ENCODE measurements at places on chromosomes 2 and 18.

- no peak for DNase-seq
Observed at GRCh38 chr2:46503686-46504085, 24.3 kb downstream of the TMEM247 start.

GRCh38 chr2:136151021-136151971 is 33.3 kb upstream of the CXCR4 start:
- no peak for DNase-seq

DNA sequence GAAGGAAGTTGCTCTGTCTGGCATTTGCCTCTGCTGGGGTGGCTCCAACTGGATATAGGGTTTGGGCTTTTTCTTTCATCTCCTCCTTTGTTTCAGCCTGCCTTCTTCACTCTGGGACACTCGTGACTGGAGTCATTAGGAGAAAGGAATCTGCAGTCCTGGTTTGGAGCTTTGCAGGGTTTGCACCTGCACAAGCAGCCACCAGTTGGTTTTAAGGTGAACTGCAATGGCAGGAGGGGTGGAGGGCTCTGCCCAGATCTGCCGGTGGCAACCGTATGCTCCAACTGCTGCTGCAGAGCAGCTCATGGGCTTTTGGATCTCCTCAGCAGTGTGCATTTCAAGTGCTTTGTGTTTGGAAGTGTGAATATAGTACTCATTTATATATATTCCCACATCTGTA is 131.3 kb upstream of the MGAT5 start:
- DNase-seq = no peak

- no peak for DNase-seq
Observed at GRCh38 chr2:206557321-206557720, 85.0 kb upstream of the FAM237A start.

DNA sequence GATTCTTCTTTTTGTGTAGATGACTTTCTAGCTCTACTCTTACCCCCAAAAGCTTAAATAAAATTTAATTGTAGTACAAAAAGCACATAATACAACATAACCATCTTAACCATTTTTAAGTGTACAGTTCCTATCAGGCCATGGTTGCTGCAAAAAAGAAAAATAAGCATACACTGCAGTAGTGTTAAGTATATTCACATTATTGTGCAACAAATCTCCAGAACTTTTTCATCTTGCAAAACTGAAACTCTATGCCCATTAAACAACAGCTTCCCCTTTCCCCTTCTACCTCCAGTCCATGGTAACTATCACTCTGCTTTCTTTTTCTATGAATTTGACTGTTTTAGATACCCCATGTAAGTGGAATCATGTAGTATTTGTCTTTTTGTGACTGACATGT is 18.1 kb downstream of the PPM1B start:
- no peak for DNase-seq

- DNase-seq = no peak
Observed at GRCh38 chr2:44769349-44770011, 172.0 kb upstream of the SIX3 start.

DNA sequence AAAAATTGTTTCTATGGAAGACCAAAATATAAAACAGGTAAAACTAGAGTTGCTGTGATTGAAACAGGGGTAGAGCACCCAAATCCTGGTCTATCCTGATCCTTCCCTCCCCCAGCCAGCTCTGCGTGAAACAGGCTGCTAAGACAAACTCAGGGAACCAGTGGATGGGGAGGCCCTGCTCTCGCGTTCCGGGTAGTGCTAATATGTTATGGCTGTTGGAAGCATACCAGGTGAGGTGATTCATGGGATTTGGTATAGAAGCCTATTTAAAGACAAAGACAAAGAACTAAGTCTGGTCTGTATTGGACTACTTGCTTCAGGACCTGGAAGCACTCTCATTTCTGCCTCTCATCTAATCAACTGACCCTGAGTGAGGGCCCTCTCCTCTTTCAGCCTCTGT is 63.0 kb upstream of the CCBE1 start:
- DNase-seq = no peak

- no peak for DNase-seq
Observed at GRCh38 chr2:216807857-216808272, 52.0 kb downstream of the TNP1 start.

DNA sequence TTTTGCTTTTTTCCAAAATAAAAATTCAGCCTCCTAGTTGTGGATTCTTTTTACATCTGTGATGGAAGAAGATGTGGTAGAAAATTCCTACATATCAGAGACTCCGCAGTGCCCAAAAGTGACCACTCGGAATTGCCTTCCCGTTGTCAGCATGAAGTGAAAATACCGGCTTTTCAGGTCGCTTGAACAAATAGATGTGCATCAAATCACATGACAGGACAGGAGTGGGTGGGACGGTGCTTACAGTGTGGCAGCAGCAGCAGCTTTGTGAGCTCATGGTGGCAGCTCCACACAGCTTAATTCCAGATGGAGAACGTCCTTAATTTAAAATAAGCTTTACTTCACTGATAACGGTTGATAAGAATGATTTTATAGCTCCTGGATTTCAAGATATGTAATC is 20.3 kb downstream of the SALL3 start:
- DNase-seq = no peak

DNA sequence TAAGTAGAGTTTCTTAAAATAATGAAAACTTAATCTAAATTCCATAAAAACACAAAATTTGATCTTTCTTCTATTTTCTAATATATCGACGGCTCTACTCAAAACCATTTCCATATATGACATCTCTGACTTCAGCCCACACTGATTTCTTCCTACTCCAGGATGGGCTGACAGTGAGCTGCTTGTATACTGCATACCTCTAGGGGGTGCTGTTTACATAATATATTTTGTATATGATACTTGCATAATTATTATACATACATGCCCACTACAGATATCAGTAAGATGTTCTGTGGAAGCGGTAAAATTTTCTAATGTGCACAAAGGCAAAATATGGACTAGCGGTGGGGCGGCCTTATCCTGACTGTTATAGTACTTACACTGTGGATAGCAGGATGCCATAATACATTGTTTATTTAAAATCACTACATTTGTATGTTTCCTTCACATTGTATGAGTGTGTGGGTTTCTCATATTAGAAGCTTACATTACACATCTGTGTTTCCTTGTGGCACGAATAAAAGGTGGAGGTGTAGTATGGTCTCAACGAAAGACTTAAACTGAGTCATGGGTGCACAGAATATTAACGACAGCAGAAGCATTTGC is 66.1 kb upstream of the NXPH2 start:
- no peak for DNase-seq

GRCh38 chr2:29733213-29733612 is 188.2 kb downstream of the ALK start:
- DNase-seq = no peak

DNA sequence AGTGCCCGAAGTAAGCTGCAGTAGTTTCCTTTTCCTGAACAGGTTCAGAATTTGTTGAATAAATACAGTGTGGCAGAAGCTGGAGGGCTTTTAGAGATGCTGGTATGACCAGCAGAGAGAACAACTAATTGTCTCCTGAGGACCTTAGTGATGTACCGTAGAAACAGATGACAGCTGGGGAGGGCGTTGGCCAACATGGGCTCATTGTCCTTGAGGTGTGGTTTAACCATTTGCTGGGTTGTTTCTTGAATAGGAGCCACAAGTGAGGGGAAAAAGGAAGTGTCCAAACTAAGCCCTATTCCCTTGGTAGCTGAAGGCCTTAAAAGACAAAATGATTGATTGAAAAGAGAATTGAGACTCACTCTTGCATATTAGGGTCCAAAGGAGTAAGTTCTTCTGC is 11.7 kb upstream of the FAM228A start:
- DNase-seq = no peak

- no peak for DNase-seq
Observed at GRCh38 chr18:26981360-26982082, 116.0 kb upstream of the AQP4 start.

- DNase-seq = no peak
Observed at GRCh38 chr2:193373120-193373519, 1178.4 kb upstream of the TMEFF2 start.

GRCh38 chr2:216622526-216622925 is 10.7 kb upstream of the IGFBP2 start:
- no peak for DNase-seq

DNA sequence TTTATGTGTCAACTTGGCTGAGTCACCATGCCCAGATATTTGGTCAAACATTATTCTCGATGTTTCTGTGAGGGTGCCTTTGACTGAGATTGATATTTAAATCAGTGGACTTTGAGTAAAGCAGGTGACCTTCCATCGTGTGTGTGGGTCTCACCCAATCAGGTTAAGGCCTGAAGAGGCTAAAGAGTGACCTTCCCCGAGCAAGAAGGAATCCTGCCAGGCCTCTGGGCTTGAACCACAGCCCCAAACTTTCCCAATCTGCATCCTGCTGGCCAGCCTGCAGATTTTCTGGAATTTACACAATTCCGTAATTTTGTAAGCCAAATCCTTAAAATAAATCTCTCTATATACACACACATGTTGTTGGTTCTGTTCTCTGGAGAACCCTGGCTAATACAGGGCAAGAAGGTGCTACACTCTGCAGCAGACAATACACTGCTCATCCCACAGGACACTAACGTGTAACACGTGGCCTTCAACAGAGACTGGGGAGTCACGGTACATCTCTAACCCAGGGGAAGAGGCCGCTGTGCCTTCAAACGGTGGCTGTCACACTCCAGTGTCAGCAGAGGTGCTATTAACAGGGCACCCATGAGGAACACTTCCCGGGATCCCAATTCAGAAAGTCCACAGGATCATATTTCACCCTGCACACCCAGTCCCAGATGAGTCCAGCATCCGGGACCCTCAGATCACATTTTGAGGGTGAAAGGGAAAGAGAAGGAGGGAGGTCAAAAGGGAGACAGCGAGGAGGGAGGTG is 113.1 kb upstream of the ID2 start:
- DNase-seq = no peak

GRCh38 chr18:1846640-1847039 is 724.7 kb downstream of the METTL4 start:
- no peak for DNase-seq

GRCh38 chr2:43872151-43872550 is 33.4 kb downstream of the ABCG8 start:
- DNase-seq = no peak

GRCh38 chr2:9954136-9954535 is 2.6 kb downstream of the GRHL1 start:
- no peak for DNase-seq

- DNase-seq = no peak
Observed at GRCh38 chr2:231573096-231573495, 19.6 kb upstream of the TEX44 start.

DNA sequence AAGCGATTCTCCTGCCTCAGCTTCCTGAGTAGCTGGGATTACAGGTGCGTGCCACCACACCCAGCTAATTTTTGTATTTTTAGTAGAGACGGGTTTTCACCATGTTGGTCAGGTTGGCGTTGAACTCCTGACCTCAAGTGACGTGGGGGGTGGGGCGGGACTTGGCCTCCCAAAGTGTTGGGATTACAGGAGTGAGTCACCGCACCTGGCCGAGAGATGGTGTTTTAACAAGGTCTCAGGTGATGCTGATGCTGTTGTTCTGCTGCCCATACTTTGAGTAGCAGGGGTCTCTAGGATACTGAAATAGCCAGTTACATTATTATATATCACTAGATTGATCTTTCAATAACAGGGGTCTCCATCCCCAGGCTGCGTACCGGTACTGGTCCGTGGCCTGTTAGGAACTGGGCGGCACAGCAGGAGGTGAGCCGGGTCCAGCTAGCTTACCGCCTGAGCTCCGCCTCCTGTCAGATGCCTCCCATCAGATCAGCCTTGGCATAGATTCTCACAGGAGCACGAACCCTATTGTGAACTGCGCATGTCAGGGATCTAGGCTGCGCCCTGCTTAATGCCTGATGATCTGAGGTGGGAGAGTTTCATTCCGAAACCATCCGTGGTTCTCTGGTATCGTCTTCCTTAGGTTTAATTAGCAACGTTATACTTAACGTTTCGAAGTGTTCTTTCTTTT is 48.3 kb upstream of the SLC38A11 start:
- no peak for DNase-seq

- no peak for DNase-seq
Observed at GRCh38 chr2:192377173-192377572, 182.4 kb upstream of the TMEFF2 start.

Data from activated T-cell treated with anti-CD3 and anti-CD28 coated beads for 48 hours (primary cell).